ENCODE measurements at places on chromosomes 12 and 14.

- DNase-seq: no peak
These were observed 218.0 kb downstream of the SOX5 start for GRCh38 chr12:23731493-23731892.

GRCh38 chr14:86221755-86222154 is 691.8 kb downstream of the FLRT2 start:
- DNase-seq: no peak

- no peak for DNase-seq
These were observed 53.1 kb upstream of the KCNA1 start for GRCh38 chr12:4856596-4856995.

- peak; percentile 70 for DNase-seq
These were observed 13.8 kb downstream of the PRPF40B start for GRCh38 chr12:49636979-49637755.

GRCh38 chr12:10779103-10779502 is 23.3 kb downstream of the TAS2R7 start:
- no peak for DNase-seq

GRCh38 chr12:52004042-52004648 is 2.6 kb upstream of the TAMALIN start:
- DNase-seq: peak; percentile 55

- DNase-seq: no peak
These were observed 14.7 kb downstream of the SUSD6 start for GRCh38 chr14:69626132-69626500.

- DNase-seq: no peak
These were observed 39.9 kb downstream of the TBC1D30 start for GRCh38 chr12:64864319-64864718.

DNA sequence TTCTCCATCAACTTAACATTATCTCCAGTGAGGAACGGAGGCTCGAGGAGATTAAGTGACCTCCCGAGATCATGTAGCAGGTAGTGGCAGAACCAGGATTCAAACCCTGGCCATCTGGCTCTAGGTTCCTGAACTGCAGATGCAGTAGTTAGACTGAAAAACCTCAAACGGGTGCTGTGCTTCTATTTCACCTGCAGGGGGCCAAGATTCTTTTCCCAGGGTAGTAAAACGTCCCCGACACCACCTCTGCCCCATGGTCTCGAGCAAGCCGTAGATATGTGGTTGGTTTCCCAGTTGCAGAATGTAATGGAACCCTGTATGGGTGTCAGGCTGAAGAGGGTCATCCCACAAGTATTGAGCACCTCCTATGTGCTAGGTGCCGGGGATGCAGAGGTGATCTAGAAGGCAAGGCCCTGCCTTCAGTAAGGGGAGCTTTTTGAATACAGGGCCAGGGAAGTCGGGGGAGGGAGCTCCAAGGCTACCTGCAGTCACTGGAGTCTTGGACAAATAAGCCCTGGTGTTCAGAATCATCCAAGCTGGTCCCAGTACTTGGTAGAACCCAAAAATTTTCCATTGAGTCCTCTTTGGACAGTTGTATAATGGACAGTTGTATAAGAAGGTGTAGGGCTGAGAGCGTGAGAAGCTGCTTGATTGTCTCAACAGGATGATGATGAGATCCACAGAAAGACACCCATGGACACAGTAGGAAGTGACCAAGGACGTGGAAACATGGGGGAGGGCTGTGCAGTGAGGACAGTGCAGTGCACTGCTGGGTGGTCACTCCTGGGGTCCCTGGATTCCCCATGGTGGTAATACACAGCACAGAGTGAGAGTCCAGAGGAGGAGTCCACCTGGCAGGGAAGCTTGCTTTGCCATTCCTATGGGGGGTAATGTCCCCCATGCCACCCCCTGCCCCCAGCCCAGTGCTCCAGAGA is 197.2 kb downstream of the CHST11 start:
- peak; percentile 23 for DNase-seq

- DNase-seq: no peak
These were observed 159.7 kb upstream of the BMP4 start for GRCh38 chr14:54116198-54116885.

DNA sequence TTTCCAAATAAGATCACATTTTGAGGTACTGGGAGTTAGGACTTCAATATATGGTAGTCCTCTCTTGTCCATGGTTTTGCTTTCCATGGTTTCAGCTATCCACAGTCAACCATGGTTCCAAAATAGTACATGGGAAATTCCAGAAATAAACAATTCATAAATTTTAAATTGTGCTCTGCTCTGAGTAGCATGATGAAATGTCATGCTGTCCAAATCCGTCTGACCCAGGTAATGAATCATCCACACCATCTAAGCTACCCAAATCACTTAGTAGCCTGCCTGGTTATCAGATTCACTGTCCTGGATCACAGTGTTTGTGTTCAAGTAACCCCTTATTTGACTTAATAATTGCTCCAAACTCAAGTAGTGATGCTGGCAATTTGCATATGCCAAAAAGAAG is 197.9 kb downstream of the TMTC3 start:
- no peak for DNase-seq

- no peak for DNase-seq
These were observed 1524.7 kb upstream of the TMEM132C start for GRCh38 chr12:126742241-126742641.

- DNase-seq: peak; percentile 98
These were observed at the start of gene BRF1 for GRCh38 chr14:105300542-105301102. Gene BRF1 (minus strand): TSS chr14:105301001. CDS start chr14:105300629, 372 bp downstream.

Measured in Daoy (cell line).